ENCODE measurements at places on chromosomes 2 and 18. TPM values are rescaled to one million over a fixed set of nuclear protein-coding genes. Genes with fewer than 3 reads are reported as not detected.

Gene C1QL2
- total RNA-seq, result not detected

Gene NYAP2
- total RNA-seq, result not detected

DNA sequence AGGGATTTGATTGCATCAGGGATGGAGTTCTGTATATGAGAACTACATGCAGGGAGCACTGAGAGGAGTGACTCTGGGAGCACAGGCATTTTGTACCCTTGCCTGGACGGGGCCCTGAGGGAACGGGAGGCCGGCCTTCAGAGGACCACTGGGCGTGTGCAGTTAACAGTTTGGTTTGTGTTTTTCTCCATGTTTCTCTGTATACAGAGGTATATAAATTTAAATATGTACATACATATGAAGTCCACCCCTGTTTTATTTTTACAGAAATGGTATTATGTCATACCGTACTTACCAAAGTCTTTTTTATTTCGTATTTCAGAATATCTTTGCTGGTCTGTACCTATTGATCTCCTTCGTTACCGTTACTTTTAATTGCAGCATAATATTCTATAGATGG is 111.3 kb downstream of the PTPRM start:
- no peak for DNase-seq
- H3K36me3 ChIP-seq, result no peaks in the 10 kb centered on the region
- no peaks in the 10 kb centered on the region for H3K27me3 ChIP-seq
- H3K4me1 ChIP-seq, result no peaks in the 10 kb centered on the region
- no peak overlapping the region for H3K4me3 ChIP-seq

GRCh38 chr2:219475697-219476651 is 22.7 kb upstream of the GMPPA start:
- H3K36me3 ChIP-seq, result no peaks in the 10 kb centered on the region
- no peaks in the 10 kb centered on the region for H3K27me3 ChIP-seq
- no peak overlapping the region for H3K27ac ChIP-seq
- no peaks in the 10 kb centered on the region for H3K4me1 ChIP-seq
- H3K4me3 ChIP-seq, result no peak overlapping the region

GRCh38 chr2:134773335-134773734 is 54.5 kb upstream of the TMEM163 start:
- no peaks in the 10 kb centered on the region for H3K36me3 ChIP-seq
- DNase-seq, result no peak
- no peak overlapping the region for H3K4me3 ChIP-seq
- no peaks in the 10 kb centered on the region for H3K4me1 ChIP-seq
- H3K27ac ChIP-seq, result no peak overlapping the region

GRCh38 chr2:127661072-127661649 is 14.2 kb downstream of the LIMS2 start:
- peak overlapping the region; percentile 18 for H3K27ac ChIP-seq
- no peaks in the 10 kb centered on the region for H3K36me3 ChIP-seq
- peaks cover 31% of the 10 kb centered on the region for H3K4me1 ChIP-seq
- H3K27me3 ChIP-seq, result no peaks in the 10 kb centered on the region
- no peak overlapping the region for H3K4me3 ChIP-seq
- DNase-seq, result no peak
